ENCODE measurements at places on chromosomes 5 and 9. TPM values are rescaled to one million over a fixed set of nuclear protein-coding genes. Genes with fewer than 3 reads are reported as not detected.

DNA sequence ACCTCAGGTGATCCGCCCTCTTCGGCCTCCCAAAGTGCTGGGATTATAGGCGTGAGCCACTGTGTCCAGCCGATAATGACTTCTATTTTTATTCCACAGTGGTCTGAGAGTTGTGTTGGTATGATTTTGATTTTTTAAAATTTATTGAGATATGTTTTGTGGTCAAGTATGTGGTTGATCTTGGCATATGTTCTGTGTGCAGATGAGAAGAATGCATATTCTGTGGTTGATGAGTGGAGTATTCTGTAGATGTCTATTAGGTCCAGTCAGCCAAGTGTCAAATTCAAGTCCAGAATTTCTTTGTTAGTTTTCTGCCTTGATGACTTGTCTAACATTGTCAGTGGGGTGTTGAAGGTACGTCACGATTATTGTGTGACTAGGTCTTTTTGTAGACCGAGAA is 338.2 kb upstream of the TARS1 start:
- DNase-seq, result no peak

DNA sequence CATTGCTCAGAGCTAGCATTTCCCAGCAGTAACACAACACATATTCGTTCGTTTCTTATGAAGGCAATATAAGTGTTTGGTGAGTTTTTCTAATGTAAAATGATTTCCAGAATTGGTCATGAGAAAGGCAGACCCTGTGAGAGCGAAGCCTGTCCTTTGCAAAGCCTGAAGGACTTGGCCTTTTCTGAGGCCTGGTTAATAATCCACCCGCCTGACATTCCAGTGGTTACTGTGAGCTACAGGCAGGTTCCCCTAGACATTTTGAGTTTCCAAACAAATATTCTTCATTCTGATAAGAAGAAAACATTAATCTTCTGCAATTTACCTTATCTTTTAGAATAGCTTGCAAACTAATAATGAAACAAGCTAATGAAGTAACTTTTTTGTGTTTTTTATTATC is 38.0 kb downstream of the ADAMTS16 start:
- DNase-seq, result no peak

- no peak for DNase-seq
These were observed 420.8 kb downstream of the CHSY3 start for GRCh38 chr5:130324953-130325671.

- DNase-seq, result no peak
These were observed 282.9 kb upstream of the MVB12B start for GRCh38 chr9:126043681-126044080.

DNA sequence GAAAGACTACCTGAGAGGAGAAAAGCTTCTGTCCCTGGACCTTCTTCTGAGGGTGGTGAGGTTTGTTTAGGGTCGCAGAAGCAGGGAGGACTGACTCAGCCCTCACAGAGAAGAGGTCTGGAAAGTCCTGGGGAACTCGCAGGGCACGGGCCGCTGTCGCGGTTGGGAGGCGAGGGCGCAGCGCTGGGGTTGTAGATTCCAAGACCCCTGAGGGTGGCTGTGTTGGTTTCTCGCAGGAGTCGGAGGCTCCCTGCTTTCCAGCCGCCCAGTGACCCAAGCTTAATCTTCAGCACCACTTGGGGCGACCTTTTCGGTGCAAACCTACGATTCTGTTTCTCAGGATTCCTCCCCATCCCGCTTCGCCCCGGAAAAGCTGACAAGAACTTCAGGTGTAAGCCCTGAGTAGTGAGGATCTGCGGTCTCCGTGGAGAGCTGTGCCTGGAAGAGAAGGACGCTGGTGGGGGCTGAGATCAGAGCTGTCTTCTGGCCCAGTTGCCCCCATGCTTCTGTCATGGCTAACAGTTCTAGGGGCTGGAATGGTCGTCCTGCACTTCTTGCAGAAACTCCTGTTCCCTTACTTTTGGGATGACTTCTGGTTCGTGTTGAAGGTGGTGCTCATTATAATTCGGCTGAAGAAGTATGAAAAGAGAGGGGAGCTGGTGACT is 482 bp downstream of the SLC27A6 start:
- no peak for DNase-seq

- no peak for DNase-seq
These were observed 686 bp upstream of the COL27A1 start for GRCh38 chr9:114154600-114155102.

- DNase-seq, result no peak
These were observed 179.8 kb downstream of the DOCK8 start for GRCh38 chr9:394347-395052.

- no peak for DNase-seq
These were observed 21.9 kb upstream of the FOXE1 start for GRCh38 chr9:97830884-97831829.

- DNase-seq, result no peak
These were observed 6.6 kb downstream of the PTGES start for GRCh38 chr9:129746092-129746777.

DNA sequence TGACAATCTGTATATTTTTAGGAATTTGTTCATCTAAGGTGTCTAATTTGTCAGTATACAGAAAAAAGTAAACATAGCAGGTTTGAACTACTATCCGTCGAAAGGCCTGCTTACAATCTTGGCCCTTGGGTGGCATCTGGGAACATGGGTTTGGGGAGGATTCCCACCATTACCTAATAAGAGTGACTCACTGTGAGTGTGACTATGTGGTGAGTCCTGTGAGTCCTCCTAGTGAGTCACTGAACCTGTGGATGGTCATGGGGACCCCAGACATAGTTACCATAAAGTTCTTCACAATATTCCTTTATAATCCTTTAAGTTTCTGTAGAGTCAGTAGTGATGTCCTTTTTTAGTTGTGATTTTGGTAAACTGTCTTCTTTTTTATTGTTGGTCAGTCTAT is 37.0 kb downstream of the RNF130 start:
- DNase-seq, result no peak

DNA sequence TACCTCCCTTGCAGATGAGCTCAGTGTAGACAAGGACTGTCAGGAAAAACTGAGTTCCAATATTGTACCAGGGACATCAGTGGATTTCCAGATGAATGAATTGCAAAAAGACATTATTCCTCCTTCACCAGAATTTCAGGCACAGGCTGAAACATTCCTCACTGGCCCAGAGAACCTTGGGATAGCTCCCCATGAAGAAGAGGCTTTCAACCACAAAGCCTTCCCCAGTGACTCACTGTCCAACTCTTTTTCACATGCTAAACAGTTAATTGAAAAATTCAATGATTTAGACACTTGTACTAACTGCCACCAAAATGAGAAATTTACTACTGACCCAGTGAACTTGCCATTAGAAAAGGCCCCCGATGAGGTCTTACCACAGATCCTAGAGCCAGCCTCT is 144.5 kb downstream of the UNC13B start:
- DNase-seq, result no peak

- DNase-seq, result no peak
These were observed 1.3 kb upstream of the FST start for GRCh38 chr5:53479045-53479589.

DNA sequence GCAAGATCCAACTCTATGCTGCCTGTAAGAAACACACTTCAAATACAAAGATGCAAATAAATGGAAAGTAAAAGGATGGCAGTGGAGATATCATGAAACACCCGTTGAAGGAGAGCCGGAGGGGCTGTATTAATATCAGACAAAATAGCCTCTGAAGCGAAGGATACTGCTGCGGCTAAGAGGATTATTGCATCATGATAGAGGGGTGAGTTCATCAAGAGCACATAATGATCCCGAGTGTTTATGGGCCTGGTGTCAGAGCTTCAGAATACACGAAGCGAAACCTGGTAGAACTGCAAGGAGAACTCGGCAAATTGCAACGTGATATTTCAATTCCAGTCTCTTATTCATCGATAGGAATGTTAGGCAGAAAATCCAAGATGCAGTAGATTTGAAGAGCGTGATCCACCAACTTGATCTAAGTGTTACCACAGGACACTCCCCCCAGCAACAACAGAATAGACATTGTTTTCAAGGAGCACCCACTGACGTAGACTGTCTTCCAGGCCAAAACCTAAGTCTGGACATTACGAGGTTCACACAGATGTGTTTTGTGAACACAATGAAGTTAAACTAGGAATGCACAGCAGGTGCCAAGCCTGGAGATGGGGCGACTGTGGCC is 27.7 kb upstream of the QSOX2 start:
- no peak for DNase-seq

DNA sequence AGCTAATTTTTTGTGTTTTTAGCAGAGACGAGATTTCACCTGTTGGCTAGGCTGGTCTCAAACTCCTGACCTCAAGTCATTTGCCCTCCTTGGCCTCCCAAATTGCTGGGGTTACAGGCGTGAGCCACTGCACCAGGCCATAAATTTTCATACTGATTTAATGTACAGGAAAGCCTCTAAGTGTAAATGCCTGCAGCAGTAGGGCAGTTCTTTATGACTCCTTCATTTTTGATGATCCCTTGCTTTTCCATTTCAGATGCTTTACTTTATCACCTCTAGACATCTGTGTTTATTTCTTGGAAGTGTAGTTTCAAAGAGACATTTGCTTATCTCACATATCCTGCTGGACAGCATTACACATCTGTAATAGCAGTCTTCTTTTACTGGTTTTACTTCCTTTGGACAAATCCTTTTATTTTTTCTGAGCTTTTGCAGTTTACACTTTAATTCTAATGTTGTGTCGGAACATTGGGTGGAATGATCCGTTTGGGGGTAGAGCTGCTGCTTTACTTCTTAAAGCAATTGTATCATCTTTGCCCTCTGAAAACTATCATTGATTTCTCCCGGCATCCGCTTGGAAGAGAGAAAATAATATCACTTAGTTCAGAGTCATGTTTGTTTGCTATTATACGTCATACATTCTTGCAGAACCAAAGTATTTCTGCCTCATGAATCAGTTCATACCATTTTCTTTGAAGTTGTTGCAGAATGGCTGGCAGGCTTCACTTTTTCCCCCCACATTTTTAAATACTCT is 36.0 kb downstream of the SCGB3A1 start:
- DNase-seq, result peak; percentile 9

DNA sequence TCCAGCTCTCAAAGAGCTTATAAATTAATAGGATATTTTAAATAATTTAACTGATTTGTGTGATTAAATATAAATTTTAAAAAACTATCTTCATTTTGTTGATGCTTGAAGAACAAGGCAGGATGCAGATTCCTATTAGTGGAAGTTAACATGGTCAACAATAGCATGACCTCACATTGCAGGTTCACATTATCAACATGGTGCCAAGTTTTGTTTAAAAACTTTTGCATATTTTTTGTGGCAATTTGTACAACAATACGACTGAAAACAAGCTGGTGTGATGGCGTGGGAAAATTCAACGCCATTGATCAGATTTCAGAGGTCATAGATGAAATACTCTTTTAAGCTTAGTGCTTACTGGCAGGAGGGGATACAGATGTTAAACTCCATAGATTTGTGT is 114.1 kb upstream of the MYO10 start:
- no peak for DNase-seq

- DNase-seq, result no peak
These were observed 5.1 kb upstream of the CKS2 start for GRCh38 chr9:89305868-89306267.

GRCh38 chr9:114888607-114889006 is 41.8 kb downstream of the TNFSF8 start:
- no peak for DNase-seq

GRCh38 chr5:80300125-80300524 is 19.7 kb upstream of the SPZ1 start:
- no peak for DNase-seq

The LHX3 gene
- polyA plus RNA-seq, result not detected

The PPP1R26 gene
- 4.4 TPM for polyA plus RNA-seq

The ARL10 gene
- polyA plus RNA-seq, result 4.8 TPM

The TMEM171 gene
- 5.3 TPM for polyA plus RNA-seq

The AIF1L gene
- polyA plus RNA-seq, result 0.05 TPM

The ADGRD2 gene
- polyA plus RNA-seq, result not detected

The FOXD4L5 gene
- not detected for polyA plus RNA-seq

The PCDHGA7 gene
- polyA plus RNA-seq, result 3.6 TPM

The F12 gene
- 0.69 TPM for polyA plus RNA-seq

The FBXO38 gene
- polyA plus RNA-seq, result 19.3 TPM

The TAF1L gene
- polyA plus RNA-seq, result not detected

All from BJ (cell line).